ENCODE measurements at places on chromosomes 2 and 18.

DNA sequence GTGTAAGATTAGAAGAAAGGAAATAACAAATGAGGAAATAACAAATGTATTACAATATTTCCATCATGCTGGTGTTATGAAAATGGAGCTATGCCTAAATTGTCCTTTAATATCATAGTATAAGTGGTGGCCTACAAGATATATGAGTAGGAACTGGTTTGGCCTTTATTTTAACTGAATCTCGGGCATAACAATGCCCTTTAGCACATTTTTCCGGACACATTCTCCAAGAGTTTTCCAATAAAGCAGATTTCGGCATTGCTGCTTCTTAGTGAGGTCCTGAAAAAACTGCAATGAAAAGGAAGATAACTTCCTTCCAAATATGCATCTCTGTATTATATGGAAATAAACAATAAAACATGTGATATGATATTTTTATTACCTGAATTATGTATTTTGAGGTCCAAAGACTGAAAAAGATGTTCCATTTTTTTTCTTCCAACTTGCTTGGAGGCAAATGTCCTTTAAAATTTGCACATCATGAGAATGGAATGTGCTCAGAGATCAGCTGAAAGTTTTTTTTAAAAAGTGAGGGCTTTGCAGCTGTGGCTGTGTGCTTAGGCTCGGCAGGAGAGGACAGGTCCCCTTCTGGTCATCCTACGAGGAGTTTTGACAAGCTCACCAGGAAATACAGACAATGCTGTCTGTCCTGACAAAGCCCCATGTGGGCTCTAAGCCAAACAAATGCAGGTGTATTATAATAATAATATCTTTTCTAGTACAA lies 132.3 kb upstream of the RND3 start:
- no peak for DNase-seq

DNA sequence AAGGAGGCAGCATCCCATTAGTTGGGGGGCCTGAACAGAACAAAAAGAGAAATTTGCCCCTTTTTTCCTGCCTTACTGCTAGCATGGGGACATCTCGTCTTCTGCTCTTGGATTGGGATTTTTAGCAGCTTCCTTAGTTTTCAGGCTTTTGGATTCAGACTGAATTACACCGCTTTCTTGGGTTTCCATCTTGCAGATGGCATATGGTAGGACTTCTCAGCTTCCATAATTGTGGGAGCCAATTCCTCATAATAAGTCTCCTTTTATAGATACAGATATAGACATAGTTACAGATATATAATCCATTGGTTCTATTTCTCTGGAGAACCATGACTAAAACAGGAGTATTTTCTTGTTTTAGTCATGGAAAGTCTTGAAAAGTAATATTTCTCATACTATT lies 5.2 kb upstream of the RAPGEF4 start:
- DNase-seq = no peak

- peak; percentile 70 for DNase-seq
These were observed 146.7 kb downstream of the MYO3B start for GRCh38 chr2:170324640-170325046.

- DNase-seq = no peak
These were observed 2.1 kb upstream of the GRHL1 start for GRCh38 chr2:9949239-9949991.

GRCh38 chr2:41626936-41627335 lies 420.9 kb upstream of the PKDCC start:
- no peak for DNase-seq

DNA sequence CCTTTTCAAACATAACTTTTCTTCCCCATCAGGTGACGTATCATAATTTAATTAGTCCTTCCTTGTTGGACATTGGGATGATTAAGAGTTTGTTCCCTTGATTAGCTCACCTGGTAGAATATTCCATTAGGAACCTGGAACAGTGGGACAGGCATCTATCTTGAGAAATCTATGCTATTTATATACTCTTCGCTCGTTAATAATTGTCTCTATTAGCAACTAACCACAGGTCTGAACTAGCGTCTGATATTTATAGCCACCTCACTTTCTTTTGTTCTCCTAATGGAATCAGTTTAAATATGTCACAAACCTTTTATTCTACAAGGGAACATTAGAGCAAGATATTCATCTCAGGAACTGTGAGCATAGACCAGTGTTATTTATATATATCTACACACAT lies 79.8 kb downstream of the MAPK4 start:
- DNase-seq = no peak

Measured in activated CD4-positive, alpha-beta T cell treated with anti-CD3 and anti-CD28 coated beads, Interleukin-2, Interleukin-4, amounts not matched to agents 100 ng/mL and 50 ng/mL, durations not matched to agents 16 hours and 8 hours (primary cell).